ENCODE measurements at places on chromosomes 6 and 20.

- no peak for DNase-seq
Observed at GRCh38 chr6:135673501-135674309, 176.2 kb upstream of the AHI1 start.

GRCh38 chr6:36771145-36771544 lies 68.1 kb downstream of the CPNE5 start:
- DNase-seq, result no peak

DNA sequence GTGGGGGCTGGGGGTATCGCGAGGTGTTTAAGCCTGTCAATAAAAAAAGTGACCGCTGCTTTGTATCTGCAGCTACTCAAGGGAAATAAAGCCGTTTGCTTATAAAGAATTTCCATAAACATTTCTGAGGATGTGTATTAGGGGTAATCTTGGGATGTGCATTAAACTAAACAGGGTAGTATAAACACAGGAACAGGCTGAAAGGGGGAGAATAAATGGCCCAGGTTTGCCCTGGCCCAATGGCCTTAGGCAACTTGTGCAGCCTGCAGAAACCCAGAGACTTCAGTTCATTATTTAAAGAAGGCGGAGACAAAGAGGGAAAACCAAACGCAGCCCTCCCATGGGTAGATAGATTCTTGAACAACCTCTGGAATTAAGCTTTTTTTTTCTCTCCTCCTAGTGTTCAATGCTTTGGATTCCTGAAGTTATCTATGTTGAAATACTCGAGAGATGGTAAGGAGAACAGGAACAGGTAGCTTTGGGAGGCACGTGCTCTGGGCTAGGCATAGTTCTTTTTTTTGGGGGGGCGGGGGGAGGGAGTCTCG lies 35.6 kb upstream of the SALL4 start:
- DNase-seq, result no peak

- no peak for DNase-seq
Observed at GRCh38 chr6:123402052-123402451, 234.7 kb downstream of the TRDN start.

DNA sequence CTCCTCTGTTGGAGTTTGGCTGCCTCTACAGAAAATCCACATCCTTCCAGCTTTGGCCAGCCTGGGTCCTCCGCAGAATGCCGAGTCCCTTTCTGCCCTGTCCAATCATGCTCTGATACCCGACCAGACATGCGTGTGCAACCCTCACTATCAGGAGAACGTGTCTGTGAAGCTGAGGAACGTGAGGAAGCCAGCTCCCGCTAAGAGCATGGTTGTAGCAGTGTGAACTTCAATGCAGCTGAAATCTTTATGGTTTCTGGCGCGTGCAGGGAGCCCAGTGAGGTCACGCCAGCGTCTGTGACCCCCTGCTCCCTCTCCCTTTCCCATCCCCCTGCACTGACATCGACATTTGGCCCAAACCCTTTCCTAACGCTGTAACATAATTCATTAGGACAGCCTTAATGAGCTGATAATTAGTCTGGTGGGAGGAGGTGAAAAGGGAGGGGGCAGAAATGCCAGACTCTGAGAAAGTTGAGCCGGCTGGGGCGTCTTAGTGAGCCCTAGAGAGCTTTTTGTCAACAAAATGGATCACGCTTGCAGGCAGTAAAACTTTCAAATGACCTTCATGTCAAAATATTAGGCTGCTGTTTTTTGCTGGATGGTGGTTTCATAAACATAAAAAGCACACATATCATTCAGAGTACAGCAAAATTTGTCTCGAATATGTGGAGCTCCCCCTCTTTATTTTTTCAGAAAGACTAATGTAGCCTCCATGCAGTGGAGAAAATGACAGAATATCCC lies 423.3 kb downstream of the QKI start:
- DNase-seq, result no peak

DNA sequence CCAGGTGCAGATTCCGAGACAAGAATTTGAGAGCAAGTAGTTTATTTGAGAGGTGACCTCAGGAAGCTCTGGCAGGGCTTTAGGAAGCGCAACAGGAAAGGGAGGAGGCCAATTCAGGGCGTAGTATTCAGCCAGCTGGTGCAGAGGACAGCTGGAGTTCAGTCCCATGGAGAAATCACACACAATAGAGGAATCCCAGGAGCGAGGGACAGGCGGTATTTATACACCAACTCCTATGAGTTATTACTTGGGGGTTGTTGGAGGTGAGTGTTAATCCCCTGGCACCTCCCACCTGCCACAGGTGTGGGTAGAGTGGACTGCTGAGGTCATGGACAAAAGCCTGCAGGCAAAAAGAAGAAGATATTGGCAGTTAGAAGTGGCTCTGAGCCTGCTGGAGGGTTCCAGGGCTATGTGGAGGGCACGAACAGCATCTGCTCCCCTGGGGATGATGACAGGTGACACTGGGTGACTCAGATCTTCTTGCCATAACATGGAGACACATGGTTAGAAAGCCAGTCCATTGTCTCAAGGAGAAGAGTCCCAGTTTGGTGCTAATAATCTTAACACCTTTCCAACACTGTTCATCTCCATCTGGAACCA lies 13.9 kb upstream of the SULF2 start:
- DNase-seq, result no peak

GRCh38 chr6:96562886-96563285 lies at the start of gene FHL5:
TSS of gene FHL5 (plus strand) at chr6:96563128. CDS start at chr6:96603614, 40,486 bp downstream.
- DNase-seq, result no peak

- no peak for DNase-seq
Observed at GRCh38 chr20:43283126-43283525, 93.4 kb upstream of the PTPRT start.

DNA sequence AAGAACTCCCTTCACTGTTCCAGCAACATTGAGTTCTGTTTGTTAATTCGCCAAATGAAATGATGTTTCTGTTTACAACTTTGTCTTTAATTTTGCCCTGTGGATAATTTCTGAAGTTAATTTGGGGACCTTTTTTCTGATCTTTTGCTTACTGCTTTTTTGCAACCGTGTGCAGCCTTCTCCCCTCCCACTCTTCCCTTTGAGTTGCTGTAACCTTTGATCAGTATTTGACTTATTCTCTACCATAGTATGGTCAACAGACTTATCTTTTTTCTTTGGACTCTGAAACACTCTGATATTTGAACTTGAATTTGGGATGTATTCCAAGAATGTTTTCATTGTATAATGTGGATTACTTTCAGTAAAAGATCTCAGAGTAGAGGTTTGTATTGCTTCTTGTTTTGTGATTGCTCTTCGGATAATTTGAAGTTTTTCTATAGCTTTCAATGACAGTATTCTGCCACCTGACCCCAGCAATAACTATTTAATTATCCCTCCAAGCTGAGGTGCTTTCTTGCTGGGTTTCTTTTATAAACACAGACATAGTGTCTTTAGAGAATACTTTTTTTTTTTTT lies 46.2 kb downstream of the LRRN4 start:
- DNase-seq, result no peak

- DNase-seq, result peak; percentile 15
Observed at GRCh38 chr6:54846243-54846856, at the start of gene FAM83B. TSS of gene FAM83B (plus strand) at chr6:54846771. CDS start at chr6:54870247, 23,476 bp downstream.

DNA sequence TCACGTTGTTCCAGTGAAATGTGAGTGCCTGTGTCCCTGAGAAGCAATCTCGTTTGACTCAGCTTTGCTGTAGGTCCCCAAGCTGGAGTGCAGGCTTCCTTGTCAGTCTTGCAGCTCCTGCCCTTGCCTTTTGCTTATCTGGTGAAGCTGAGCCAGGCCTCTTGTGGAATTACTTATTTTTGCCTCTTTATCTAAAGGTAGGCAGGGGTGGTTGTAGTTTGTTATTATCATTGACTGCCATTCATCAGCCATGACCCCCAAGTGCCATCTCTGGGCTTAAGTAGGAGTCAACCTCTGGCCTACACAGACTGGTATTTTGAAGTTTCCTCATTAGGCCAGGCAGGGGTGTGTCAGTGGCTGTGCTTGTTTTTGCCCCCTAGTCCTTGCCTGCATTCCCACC lies 2.1 kb downstream of the TMEM14B start:
- DNase-seq, result no peak

DNA sequence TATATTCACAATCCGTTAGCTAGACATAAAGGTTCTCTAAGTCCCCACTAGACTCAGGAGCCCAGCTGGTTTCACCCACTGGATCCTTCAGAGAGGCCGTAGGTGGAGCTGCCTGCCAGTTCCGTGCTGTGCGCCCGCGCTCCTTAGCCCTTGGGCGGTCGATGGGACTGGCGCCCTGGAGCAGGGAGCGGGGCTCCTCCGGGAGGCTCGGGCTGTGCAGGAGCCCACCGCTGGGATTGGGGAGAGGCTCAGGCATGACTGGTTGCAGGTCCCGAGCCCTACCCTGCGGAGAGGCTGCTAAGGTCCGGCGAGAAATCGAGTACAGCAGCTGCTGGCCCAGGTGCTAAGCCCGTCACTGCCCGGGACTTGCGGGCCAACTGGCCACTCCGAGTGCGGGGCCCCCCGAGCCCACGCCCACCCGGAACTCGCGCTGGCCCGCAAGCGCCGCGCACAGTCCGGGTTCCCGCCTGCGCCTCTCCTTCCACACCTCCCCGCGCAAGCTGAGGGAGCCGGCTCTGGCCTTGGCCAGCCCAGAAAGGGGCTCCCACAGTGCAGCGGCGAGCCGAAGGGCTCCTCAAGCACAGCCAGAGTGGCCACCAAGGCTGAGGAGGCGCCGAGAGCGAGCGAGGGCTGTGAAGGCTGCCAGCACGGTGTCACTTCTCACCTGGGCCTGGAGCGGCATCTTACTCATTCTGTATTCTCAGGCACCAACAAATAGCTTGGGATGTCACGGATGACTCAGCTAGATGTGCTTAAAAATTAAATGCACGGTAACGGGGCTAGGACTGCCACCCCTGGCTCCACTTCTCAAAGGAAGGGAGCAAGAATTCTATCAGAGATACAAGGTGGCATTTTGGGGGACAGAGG lies 44.1 kb downstream of the IRF4 start:
- DNase-seq, result no peak

GRCh38 chr20:33830371-33830770 lies 19.2 kb downstream of the CHMP4B start:
- DNase-seq, result no peak

GRCh38 chr6:50713977-50714486 lies 706 bp downstream of the TFAP2D start:
- DNase-seq, result no peak

DNA sequence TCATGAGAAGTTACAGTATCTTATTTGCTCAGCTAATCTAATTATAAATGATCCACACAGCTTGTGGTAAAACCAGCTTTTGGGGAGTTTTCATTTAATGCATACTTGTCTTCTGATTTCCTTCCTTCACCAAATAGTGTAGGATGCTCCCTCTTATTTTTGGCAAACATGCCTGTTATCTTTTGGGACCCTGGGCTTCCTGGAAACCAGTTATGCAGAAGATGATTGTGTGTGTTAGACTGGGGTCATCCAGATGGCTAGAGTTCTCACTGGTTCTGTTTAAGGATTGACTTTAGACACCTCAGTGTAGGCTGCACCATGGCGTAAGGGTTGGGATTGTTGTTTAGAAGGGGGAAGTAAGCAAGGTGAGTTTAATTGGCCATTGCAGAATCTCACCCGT lies 61.3 kb downstream of the PTPN1 start:
- DNase-seq, result no peak

DNA sequence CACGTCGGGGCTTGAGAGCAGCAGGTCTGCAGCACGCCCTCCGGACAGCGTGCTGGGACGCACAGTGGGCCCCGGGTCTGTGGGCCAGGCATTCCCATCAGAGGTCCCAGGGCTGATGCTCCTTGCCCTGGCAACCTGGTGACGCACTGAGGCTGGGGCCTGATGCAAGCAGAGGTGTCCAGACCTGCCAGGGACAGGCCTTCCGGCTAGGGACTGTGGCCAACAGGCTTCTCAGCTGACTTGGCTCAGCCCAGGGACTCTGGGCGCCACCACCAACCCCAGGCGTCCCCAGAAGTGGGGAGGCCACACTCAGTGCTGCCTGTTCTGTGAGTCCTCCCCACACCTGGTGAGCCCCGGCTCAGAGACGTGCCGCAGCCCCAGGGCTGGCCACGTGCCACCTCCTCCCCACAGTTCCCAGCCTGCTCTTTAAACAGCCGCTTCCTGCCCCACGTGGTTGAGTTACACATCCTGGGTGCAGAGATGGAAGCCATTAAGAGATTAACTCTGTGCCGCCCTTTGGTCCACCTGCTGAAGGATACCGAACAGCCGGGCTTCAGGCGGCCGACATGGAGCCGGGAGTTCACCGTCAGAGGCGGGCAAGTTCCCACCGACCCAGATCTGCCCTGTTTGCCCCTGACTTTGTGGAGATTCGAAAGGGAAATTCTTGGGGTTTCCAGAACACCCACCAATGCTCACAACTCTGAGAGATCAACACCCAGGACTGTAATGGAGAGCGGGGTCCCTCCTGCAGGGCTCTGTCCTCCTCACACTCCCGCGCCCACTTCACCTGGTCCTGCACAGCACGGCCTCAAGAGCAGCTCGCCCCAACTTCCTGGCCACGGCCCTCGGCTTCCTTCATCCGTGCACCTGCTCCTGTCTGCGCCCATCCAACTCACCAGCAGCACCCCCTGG lies 37.6 kb upstream of the ZBP1 start:
- DNase-seq, result no peak

DNA sequence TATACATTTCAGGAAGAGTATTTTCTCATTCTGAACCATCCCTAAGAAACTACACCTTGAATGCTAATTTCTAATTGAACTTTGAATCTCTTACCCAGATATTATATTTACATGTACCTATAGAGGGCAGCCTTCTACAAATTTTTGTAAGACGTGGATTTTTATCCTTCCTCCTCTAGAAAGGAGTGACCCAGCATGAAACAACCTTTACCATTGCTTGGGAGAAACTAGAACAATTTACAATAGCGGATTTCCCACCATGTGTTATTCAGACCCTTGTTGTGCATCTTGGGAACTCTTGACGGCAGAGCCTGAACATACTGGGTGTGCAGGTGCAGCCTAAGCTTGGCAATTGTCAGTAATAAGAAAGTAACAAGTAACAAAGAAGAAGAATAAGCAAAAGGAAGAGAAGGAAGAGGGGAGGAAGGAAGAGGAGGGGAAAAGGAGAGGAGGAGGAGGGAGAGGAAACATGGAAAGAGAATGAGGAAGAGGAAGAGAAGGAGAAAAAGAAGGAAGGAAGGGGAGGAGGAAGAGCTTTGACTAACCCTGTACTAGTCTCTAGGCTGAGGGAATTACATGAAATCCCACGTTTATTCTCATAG lies 10.8 kb upstream of the TAAR1 start:
- DNase-seq, result no peak

Data from NT2/D1 (cell line).